Kidney (tissue), 22 donors: ENCODE measurements at places on chromosomes 1 and 21.

DNA sequence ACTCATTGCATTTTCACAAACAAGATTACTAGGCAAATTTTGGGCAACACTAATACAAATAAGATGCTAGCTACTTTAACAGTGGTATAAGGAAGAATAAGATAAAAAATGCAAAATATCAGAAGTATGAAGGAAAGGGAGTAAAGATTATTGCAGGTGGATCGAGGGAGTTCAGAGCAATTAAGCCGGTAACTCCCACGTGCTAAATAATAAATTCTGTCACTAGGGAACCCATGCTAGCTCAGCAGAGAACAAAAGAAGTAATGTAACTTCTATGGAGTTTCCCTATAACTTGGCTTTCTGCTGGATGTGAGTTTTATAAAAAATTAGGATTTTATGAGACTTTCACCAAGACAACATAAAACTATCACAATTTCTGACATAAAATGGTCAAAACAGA is 470.5 kb upstream of the RGS18 start:
- DNase-seq = no peak

DNA sequence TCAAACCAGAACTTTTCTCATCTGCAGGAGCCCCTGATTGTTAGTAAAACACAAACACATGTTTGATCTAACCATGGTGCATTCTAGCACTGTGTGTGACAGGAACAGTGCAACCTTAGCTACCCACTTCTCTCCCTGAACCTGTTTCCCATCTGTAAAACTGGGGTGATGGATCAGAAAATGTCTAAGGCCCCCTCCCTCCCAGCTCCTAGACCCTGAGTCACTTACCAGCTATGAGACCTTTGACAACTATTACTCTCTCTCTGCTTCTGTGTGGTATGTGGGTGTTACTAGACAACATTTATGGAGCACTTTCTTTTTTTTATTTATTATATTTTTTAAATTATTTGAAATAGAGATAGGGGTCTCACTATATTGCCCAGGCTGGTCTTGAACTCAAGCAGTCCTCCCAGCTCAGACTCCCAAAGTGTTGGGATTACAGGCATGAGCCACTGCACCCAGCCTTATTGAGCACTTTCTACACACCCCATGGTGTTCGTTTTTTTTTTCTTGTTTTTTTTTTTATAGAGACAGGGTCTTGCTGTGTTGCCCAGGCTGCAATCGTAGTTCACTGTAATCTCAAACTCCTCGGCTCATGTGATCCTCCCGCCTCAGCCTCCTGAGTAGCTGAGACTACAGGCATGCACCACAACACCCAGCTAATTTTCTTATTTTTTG is 2.6 kb downstream of the INPP5B start:
- DNase-seq = no peak

DNA sequence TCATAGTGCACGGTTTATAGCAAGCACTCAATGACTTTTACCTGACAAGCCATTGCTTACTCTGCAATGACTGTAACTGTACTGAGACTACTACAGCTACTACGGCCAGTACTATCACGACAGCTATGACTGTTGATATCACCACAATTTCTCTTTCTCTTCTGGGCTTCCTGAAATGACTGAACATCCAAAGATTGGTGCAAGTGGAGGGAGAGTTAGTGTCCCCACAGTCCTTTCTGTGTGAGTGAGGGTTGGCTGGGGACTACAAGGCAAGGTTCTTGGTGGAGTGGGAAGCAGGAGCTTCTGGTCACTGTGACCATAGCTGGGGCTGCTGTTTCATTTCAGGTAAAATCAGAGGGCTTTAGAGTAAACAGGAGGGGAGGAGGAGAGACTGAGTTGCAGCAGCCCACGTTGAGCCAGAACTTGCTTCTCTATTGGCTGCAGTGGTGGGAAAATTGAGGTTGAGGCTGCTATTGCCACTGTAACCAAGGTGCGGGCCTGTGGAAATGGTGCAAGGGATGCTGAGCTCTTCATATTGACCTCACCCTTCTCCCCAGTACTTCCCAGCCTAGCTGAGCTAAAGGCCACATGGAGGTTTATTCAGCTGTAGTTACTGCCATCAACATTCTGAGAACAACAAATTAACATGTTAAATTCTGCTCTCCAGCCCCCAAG is 14.1 kb upstream of the IL10 start:
- no peak for DNase-seq

- DNase-seq = no peak
Measured at GRCh38 chr1:21779613-21780521, 3.1 kb downstream of the USP48 start.

DNA sequence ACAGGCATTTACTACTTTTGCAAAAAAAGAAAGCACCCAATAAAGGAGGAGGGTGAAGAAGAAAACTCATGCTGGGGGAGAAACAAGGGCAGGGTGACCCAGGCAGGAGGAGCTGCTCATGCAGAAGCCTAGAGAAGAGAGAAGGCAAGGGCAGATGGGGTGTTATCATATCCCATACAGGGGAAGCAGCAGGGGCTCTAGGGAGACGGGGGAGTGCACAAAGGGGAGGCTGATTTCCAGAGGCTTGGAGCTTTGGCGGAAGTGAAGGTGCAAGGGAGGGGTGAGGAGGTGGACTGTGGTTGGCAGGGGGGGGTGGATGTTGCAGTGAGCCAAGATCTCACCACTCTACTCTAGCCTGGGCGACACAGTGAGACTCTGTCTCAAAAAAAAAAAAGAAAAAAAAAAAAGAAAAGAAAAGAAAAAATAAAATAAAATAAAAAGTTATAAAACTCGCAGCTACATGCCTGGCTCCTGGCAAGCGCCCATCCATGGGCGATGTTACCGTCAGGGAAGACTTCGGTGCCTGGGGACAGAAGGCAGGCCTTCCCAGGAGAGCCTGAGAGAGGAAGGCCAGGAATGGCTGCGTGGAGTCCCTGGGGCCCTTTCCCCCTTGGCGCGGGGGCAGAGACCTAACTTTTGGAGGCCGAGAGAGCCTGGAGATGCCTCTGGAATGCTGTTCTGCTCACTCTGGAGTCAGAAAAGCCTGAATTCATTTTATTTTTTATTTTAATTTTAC is 3.3 kb upstream of the FCN3 start:
- no peak for DNase-seq

DNA sequence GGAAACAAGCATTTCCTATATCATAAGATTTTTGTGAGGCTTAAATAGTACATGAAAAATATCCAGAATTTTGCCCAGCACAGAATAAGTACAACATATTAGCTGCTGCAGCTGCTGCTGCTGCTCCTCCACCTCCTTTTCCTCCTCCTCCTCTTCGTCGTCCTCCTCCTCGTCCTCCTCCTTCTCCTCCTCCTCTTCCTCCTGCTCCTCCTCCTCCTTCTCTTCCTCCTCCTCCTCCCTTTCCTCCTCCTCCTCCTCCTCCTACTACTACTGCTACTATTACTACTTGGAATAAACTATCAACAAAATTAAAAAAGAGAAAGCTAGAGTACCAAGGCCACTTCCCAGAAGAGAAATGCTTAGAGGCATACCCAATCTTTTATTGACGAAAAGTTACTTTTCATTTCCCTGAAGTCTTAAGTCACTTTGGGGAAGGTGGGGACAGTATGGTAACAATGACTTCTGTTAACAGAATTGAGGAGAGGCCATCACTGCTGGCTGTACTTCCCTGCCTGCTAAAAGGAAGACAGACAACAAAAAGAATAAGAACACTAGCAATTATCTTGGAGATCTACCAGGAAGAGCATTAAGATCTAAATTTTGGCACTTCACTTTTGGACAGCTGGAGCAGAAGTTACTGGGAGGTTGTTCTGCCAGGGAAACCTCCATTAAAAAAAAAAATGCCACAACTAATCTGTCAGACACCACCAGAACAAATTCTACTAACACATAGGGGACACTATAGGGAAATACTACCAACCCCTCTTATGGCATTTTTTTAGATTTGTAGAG is 7.1 kb downstream of the DENND1B start:
- no peak for DNase-seq

DNA sequence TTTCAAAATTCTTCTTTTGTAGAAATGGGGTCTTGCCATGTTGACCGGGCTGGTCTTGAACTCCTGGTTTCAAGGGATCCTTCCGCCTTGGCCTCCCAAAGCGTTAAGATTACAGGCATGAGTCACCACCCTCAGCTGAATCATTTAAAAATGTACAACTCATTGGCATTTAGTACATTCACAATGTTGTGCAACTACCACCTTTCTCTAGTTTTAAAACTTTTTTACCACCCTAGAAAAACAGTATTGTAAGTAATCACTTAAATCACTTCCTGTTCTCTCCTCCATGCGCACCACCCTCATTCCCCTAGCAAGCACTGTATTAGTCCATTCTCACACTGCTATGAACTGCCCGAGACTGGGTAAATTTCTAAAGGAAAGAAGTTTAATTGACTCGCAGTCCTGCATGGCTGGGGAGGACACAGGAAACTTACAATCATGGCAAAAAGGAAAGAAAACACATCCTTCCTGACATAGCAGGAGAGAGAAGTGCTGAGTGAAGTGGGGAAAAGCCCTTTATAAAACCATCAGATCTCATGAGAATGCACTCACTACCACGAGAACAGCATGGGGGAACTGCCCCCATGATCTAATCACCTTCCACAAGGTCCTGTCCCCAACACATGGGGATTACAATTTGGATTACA is 14.4 kb upstream of the THEM5 start:
- no peak for DNase-seq

GRCh38 chr21:23624281-23624680 is 1983.0 kb downstream of the MRPL39 start:
- DNase-seq = no peak

DNA sequence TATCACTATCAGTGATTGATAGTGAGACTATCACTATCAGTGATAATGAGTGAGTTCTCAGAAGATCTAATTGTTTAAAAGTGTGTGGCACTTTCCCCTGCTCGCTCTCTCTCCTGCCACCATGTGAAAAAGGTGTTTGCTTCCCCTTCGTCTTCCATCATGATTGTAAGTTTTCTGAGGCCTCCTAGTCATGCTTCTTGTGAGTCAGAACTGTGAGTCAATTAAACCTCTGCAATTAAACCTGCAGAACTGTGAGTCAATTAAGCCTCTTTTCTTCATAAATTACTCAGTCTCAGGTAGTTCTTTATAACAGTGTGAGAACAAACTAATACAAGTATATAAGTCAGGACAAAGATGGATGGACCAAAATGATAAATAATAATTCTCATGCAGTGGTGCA is 7.0 kb upstream of the IL23R start:
- no peak for DNase-seq

- peak; percentile 86 for DNase-seq
Measured at GRCh38 chr1:235075048-235075776, 53.4 kb downstream of the TOMM20 start.

DNA sequence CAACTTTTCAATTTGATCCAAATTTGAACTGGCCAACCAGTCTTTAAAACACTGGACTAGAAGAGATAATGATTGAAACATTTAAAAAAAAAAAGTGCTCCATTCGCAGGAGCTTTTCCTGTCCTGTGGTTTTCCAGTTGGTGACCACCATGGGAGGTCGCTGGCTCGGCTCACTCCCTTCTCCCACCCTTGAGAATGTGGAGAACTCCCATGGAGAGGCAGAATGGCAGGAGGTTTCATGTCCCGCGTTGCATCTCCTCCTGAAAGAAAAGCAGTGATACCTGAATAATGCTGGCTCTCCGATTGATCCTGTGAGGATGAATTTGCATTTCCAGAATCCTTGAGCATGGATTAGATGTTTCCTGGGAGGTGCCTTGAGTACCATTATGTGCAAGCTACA is 16.5 kb upstream of the MPZL1 start:
- no peak for DNase-seq

DNA sequence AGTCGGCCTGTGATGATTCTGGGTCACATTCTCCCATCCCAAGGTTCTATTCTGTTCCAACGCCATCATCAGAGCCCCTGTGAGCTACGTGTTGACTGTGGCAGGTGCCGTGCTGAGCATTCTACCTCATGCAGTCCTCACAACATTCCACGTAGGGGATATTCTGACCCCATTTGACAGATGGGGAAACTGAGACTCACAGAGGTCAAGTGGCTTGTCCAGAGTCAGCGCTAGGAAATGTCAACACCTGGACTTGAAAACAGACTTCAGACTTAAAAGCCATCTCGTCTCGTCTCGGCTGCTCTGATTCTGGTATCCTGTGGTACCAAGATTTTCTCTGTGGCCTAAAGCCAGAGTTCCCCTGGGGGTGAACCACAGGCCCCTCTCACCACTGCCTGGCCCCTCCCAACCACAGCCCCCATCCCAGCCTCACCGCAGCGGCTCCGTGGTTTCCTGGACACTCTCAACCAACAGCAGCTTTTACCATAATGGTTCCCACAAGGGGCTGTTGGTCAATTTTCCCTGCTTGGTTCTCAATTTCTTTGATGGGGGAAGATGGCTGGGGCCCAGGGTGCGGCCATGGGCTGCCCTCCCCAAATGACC is 39.6 kb downstream of the SDC3 start:
- peak; percentile 43 for DNase-seq

- no peak for DNase-seq
Measured at GRCh38 chr1:20183035-20183434, 2.9 kb upstream of the UBXN10 start.

- peak; percentile 36 for DNase-seq
Measured at GRCh38 chr1:202615501-202616354, 94.5 kb downstream of the SYT2 start.

DNA sequence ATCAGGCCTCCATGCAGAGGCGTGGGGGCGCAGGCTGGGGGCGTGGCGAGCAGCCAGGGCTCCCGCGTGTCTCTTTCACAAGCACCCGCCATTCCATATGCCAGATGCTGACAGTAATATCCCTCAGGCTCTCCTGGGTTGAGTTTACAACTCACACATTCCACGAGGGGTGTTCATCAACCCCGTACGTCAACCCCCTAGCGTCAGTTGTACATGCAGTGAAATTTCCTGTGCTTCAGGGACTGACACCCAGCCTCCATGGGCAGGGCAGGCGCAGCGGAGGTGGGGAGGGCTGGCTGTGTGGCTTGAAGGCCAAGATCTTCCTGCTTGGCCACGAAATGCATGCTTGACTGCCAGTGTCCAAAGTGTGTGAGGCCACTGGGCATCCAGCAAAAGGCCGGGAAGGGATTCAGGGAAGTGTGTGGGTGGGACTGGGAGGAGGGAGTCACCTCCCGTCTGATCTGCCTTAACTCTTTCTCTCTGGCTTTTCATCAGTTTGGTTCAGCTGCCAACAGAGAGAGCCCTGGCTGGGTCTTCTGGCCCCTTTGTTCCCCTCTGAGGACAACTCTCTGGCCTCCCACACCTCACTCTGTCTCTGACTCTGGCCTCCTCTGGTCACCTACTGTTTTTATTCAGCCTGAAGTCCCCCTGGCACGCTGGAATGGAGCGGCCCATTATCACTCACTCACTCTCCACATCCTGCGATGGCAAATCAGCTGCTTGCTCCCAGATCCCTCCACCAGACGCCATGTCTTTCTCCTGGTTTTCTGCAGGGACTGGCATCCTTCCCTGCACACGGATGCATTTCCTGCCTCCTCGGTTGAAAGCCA is 33.8 kb downstream of the CLIC6 start:
- no peak for DNase-seq

DNA sequence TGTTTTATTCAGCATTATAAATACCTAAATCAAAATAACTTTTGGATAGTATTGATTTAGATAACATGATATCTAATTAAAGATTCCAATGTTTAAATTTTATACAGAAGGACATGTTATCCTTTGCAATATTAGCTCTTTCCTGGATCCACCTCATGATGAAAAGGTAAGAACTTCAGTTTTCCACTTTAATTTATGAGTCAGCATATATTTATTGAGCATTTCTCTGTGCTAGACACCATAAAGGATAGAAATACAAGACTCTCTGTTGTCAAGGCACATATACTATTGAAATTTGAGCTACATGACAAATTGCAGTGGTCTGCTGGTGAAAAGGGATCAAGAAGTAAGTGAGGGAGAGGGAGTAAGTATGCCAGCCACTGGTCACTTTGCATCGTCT is 68.1 kb upstream of the EXO1 start:
- DNase-seq = no peak

GRCh38 chr1:11109047-11109760 is 9.5 kb upstream of the EXOSC10 start:
- no peak for DNase-seq
